Activated T-cell treated with anti-CD3 and anti-CD28 coated beads for 48 hours (primary cell): ENCODE measurements at places on chromosomes 3 and 15.

- no peak for DNase-seq
Measured at GRCh38 chr3:197889204-197889930, 60.6 kb upstream of the RPL35A start.

- DNase-seq = no peak
Measured at GRCh38 chr3:181534781-181535221, 176.9 kb upstream of the SOX2 start.

DNA sequence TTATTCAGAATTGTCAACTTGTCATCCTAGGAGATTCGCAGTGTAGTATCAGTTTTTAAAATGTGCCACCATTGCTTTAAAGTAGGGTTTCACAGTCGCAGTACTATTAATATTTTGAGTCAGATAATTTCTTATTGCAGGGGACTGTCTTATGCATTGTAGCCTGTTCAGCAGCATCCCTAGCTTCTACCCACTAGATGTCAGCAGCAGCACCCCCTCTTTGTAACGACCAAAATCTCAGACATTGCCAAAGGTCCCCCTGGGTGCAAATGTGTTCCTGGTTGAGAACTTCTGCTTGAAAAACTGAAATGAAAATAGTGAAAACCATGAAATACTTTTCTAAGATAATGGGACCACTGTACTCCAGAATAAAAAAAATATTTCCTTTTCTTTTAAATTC is 474.8 kb downstream of the CNTN3 start:
- DNase-seq = no peak

DNA sequence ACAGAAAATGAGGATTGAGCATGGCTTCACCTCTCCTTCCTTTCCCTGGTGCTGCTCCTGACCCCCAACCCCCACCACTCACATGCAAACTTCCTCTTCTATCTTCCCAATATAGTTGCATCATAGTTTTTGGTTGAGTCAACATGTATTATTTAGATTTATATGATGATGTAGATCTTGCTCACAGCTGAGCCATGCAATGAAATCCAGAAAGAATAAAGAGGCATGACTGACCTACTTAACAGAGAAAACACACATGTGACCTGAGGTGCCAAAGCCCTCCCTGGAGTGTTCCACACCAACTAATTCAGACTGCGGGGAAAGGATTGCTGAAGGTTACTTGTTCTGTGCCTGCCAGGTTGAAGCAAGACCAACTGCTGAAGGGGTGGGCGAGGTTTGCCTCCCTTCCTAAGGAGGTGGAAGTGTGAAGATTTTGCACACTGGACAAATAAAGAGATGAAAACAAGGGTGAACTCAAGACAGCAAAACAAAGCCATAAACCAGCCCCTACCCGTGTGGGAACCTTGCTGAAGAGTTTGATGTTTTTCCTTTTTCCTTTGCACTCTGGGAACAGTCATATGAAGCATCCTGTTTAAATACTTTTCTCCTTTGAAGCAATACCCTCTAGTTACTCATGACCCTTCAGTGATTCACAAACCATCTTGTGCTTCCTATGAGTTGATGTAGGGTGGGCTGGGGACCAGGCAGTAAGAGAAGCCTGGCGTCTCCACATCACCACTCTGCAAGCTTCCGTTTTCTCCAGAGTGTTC is 155.2 kb upstream of the UBE2E1 start:
- no peak for DNase-seq

DNA sequence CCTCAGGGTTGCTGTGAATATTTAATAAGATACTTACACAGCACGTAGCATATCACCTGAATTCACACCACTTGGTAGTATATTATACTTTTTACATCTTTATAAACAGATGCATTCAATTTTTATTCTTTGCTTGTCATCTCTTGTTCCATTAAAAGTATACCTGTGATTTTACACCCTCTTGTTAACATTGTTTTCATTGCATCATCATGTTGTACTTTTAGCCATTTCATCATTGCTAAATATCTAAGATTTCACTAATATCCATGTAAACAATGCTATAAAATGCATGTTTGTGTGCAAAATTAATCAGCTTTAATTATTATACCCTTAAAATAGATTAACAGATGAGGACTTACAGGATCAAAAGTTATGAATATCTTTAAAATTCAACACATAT is 155.3 kb downstream of the MEX3B start:
- DNase-seq = no peak

DNA sequence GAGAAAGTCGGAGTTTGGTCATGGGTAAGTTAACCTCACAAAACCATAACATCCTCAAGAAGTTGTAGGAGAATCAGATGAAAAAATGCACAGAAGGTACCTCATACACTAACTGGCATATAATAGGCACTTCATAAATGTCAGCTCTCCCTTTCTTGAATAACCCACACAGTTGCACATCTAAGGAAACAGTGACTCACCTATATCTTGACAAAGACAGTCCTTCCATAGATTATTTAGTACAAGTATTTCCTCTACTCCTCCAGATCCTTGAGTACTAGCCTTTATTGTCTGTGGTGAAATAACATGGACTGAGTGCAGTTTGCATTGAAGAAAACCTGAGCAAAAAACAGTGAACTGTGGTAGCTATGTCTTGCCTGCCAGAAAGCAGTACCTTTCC is 46.6 kb downstream of the MAGI1 start:
- no peak for DNase-seq

GRCh38 chr3:16884748-16885592 is at the start of gene PLCL2:
TSS of gene PLCL2 (plus strand) at chr3:16884955. CDS start at chr3:16885040, 85 bp downstream.
- peak; percentile 48 for DNase-seq

GRCh38 chr15:26744894-26745293 is 28.0 kb downstream of the GABRB3 start:
- DNase-seq = no peak

- DNase-seq = no peak
Measured at GRCh38 chr3:150331978-150332568, 76.0 kb upstream of the TSC22D2 start.

DNA sequence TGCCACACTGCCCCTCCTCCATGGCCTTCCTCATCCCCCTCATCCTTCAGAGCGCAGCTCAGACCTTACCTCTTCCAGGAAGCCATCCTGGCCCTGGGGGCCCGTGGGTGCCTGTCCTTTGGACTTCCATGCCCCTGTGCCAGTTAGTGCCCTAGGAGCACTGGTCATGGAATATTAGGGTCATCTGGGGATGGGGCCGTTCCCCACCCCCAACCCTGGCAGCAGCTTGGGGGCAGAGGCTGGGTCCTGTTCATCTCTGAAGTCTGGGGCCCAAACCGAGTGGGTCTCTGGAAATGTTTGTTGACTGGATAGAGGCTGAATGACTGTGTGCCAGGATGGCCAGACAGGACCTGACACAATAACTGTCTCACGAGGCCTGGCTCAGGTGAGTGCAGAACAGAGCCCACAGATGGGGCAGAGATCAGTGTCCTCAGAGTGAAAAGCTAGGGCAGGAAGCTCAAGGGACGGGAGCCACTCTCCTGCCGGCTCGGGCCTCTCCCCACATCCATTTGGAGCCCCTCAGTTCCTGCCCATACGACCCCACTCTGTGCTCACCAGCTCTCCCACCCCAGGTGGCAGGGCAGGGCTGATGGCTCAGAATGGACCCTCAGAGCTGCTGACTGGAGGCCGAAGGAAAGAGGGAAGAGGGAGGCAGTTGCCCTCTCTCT is 62.5 kb downstream of the TLE3 start:
- no peak for DNase-seq

- no peak for DNase-seq
Measured at GRCh38 chr3:156383441-156384025, 171.4 kb downstream of the SSR3 start.

DNA sequence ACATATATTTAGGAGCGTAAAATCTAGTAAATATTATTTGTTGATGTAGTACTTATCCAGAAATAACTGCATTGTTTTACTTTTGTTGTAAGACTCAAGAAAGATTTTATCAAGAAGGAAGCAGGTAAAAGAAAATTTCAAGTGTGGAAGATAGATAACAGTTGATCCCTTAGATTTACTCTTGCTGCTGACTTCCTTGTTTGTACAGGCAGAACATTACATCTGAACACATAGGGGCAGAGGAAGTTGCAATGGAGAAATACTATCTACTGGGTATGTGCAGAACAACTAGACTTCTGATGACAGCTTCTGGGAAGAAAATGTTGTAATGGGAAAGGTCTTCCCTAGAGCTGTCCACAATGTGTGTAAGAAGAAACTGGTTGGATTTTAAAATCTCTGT is 350.6 kb downstream of the NLGN1 start:
- no peak for DNase-seq

DNA sequence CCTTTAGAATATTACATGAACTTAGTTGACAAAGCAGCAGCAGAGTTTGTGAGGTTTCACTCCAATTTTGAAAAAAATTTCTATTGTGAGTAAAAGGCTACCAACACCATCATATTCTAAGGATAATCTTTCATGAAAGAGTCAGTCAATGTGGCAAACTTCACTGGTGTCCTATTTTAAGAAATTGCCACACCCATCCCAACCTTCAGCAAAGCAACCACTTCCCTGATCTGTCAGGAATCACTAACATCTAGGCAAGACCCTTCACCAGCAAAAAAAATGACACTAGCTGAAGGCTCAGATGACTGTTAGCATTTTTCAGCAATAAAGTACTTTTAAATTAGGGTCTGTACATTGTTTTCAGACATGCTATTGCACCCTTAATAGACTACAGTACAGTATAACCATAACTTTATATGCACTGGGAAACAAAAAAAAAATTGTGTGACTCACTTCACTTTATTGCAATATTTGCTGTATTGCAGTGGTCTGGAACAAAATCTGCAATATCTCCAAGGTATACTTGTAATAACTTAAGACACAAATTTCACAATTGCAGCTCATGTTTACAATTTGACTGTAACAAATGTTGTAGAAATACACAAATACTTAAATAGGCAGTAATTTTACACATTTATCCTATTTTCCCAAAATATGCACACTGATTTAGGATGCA is 38.9 kb upstream of the ALCAM start:
- no peak for DNase-seq

DNA sequence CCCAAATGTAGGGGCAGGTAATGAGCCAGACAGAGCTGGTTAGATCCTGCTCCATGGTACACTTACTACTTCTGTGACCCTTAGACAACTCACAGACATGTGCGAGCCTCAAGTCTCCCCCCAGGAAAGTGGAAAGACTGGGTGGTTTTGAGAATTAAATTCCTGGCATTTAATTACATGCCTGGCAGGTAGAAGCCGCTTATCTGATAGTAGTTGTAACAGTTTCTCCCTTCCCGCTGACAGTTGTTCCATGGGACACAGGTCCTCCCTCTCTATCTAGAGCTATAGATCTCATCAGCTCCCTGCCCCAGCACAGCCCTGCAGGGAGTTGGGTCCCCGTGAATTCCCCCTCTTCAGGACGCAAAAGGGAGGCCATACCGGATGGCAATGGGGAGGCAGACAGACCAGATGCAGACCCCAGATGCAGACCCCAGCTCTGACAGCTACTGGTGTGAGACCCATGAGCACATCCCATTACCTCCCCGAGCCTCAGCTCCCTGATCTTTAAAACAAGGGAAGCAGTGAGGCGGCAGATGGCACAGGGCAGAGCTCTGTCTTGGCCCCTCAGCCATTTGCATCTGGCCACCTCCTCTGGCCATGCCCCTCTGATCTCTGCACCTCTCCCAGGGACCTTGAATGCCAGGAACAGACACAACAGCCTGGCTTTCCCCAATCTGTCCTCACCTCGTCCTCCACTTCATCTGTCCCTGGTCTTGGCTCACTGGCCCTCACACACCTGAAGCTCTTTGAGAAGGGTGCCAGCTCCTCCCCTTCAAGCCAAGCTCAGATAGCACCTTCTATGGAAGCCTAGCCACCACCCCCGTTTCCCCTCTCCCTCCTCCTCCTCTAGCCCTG is 34.1 kb upstream of the NR2C2 start:
- no peak for DNase-seq

- DNase-seq = no peak
Measured at GRCh38 chr15:50277370-50277769, 11.8 kb upstream of the HDC start.

- DNase-seq = no peak
Measured at GRCh38 chr3:87246662-87247429, 19.7 kb downstream of the CHMP2B start.

DNA sequence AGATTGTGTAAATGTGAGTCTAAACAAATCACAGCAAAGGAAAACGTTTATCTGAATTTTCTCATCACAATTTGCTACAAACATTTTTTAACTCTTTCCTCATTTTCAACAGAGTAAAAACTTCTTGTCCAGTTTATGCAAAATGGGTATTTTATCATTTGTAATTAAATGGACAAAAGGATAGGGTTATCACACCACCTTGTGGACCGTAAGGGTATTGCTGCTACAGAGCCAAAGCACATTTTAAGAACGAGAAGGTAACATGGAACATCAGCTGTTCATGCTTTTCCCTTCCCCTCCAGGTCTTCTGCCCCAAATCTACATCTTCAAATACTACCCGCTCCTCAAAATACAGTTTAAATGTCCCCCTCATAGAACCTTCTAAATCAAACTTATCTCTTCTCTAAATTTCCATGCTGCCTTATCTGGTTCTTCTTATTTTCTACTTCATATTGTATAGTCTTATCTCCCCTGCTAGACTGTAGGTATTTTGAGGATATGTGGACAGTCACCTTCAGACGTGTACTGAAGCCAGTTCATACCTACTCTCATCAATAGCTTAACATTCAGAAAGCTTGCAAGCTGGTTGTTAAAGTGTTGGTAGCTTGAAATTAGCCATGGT is 12.8 kb upstream of the SETMAR start:
- no peak for DNase-seq

GRCh38 chr3:186871403-186871924 is 29.0 kb downstream of the ADIPOQ start:
- no peak for DNase-seq

DNA sequence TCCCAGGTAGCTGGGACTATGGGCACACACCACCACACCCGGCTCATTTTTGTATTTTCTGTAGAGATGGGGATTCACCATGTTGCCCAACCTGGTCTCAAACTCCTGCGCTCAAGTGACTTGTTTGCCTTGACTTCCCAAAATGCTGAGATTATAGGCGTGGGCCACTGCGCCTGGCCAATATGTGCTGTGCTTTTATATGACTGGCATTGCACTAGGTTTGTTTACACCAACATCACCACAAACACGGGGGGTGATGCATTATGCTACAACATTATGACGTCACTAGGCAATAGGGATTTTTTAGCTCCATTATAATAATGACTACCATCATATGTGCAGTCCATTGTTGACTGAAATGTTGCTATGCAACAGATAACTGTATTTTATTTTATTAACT is 6.9 kb downstream of the APH1B start:
- DNase-seq = no peak

GRCh38 chr15:82624438-82624837 is 22.7 kb downstream of the CPEB1 start:
- no peak for DNase-seq

DNA sequence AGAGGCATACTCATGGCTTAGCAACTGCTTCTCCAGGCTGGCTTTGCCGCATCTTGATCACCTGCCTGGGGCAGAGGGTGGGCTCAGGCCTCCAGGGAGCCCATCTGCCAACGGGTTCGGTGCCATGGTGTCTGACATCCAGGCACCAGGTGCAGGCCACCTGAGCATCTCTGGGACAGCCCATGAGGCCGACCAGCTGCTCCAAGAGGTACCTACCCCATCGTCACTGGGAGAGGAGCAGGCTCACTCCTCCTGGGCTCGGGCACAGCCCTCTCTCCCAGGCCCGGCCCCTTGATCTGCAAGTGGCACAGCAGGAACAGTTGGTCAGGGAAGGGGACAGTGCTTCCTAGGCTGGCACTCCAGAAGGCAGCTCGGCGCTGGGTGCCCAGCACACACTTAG is 21.9 kb downstream of the TPRA1 start:
- no peak for DNase-seq
